ENCODE measurements at places on chromosomes 6 and 20.

GRCh38 chr6:167157863-167158262, at the start of gene GPR31:
Gene GPR31, minus strand, starts transcription at chr6:167157980. Its CDS starts 149 bp downstream, at chr6:167157831.
- no peak for DNase-seq

DNA sequence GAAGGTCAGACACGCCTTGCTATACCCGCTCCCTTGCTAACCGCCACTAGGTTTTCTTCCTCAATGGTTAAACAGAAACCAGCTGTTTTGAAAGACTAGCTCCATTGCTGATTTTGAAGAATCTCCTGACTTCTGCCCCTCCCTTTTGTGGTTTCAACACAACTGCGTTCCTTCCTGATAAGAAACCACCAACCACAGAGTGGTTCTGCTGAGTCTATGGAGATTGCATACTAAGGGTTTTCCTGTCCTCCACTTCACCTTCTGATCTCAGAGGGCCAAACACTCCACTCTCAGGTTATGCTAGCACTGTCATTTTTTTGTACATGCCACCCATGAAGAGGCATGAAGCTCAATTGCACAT, 207.9 kb downstream of the MYLK4 start:
- peak; percentile 85 for DNase-seq

DNA sequence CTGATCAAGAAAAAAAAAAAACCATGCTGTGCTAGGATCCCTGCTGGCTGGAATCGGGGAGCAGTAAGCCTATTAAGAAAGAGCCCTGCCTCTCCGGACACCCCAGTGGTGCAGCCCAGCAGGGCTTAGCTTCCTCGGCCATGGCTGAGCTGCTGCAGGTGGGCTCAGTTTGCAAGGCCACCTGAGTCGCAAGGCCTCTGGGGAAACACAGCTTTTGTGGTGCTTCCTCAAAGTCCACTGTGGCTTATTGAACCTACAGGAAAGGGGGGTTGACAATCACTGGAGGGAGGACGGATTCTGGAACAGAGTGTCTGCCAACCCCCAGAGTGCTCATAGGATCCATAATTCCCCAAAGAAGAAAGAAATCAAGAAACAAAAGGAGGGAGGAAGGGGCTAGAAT, 240.8 kb downstream of the SMOC2 start:
- no peak for DNase-seq

DNA sequence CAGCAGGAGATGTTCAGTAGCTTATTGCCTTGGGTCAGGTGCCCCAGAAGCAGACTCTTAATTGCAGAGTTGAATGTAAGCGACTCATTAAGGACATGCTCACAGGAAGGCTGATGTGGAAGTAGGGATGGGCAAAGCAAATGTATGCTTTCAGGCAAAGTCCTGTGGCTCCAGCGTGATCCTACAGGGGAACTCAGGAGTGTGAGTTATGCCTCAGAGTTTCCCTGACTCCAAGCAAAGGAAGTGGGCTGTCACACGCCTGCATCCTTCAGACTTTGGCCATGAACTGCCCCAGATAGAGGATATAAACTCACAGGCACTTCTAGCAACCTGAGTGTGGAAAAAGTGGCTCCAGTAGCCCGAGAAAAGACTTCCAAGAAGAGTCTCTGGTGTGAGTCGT, 64.9 kb upstream of the ZNF133 start:
- peak; percentile 38 for DNase-seq

DNA sequence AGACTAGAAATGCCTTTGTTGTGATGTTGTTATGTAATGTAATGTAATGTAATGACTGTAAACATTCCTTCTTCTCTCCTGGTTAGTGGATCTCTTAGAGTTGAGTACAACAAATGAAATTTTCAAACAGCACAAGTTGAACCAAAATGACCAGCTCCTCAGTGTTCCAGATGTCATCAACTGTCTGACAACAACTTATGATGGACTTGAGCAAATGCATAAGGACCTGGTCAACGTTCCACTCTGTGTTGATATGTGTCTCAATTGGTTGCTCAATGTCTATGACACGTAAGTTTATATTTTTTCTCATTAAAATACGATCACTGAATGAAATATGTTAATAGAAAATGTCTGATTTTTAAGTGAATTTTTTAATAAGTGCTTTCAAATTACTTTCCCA, 496.7 kb downstream of the UTRN start:
- DNase-seq = no peak

DNA sequence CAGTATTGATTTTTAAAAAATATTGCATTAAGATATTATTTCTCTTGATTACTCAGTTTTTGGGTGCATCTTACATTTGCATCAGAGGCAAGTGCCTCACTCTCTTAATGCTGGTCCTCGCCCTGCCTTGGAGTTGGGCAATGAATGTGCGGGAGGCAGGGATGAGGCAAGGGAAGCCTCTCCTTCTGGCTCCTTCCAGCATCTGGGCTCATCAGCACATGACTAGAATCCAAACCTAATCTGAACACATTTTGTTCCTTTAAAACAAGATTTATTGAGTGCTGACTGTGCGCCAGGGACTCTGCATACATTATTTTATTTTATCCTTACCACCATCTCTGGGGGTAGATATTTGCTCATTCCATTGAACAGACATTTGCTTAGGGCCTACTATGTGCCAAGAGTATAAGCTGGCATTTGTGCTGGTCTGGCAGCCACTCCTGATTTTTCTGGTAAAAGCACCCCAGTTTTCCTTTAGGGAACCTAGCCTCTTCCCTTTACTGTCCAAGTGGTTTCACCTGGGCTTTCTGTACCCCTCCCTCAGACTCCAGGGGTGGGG, 71.9 kb upstream of the ZNFX1 start:
- no peak for DNase-seq

- no peak for DNase-seq
Measured at GRCh38 chr20:2871661-2872458, 1.4 kb upstream of the PTPRA start.

GRCh38 chr6:14549304-14549770, 431.8 kb downstream of the CD83 start:
- DNase-seq = no peak

DNA sequence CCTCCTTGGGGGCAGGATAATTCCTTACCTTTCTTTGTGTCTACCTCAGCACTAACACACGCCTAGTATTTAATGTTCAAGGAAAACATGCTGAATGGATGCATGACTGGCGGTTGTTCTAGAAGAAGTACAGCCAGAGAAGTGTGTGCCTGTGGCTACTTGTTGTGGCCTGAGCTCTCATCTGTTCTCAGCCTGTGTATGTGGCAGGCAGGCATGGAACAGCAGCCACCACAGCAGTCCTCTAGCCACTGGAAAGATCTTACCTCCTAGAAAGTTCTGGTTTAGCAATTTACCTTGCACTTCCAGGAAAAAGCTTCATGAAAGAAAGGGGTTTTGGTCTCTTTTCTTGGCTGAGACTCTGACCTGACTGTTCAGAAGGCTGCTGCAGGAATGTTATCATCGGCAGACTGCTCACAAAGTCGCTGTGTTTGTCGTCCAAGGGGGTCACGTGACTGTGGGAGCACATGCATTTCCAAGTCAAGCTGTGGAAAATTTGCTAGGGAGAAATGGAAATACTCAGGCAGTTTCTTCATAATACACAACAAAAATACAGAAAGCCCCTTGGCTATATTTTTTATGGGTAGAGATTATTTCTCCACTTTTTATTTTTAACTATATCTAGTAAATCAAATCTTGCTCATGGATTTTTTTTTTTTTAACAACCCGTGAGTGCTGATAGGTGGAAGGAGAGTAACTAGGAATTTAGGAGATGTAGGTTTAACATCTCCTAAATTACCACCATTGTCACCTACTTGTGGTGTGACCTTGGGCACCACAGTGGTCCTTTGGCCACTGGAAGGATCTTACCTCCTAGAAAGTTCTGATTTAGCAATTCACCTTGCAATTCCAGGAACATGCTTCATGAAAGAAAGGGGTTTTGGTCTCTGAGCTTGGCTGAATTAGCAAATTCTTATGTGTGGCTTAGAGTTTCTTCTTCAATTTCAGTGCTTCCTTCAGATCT, 110.8 kb upstream of the GPR6 start:
- no peak for DNase-seq

- DNase-seq = no peak
Measured at GRCh38 chr6:138203315-138203714, 15.0 kb downstream of the PBOV1 start.

GRCh38 chr6:24257282-24257681, 100.6 kb downstream of the DCDC2 start:
- no peak for DNase-seq

DNA sequence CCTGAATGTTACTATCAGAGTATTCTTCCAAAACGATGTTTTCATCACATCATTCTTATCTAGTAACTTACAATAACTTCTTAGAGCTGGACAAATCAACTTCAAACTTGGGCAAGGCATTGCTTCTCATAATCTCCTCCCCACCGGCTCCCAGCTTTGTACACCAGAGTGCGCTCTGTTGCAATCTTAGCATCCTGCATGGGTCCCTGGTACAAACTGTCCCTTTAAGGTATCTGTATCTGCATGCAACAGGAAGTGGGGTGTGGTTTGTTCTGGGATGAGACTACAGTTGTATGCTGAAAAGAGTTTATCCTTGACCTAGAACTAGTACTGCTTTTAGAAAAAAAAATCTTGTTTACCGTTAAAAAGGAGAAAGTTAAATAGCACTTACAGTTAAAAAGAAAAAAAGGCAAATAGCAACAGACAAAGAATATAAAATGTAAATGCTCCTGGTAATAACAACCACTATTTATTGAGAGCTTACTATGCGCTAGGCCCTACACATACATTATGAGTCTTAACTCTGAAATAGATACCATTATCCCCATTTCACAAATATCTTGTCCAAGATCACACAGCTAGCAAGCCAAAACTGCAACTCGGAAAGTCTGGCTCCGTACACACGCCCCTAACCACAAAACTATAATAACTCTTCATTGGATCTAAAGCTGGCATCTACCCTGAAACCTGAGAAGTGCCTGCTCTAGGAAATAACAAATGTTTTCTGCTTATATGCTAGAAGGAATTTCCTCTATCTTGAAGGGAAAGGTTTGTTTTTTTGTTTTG, 9.8 kb upstream of the HECA start:
- peak; percentile 88 for DNase-seq

DNA sequence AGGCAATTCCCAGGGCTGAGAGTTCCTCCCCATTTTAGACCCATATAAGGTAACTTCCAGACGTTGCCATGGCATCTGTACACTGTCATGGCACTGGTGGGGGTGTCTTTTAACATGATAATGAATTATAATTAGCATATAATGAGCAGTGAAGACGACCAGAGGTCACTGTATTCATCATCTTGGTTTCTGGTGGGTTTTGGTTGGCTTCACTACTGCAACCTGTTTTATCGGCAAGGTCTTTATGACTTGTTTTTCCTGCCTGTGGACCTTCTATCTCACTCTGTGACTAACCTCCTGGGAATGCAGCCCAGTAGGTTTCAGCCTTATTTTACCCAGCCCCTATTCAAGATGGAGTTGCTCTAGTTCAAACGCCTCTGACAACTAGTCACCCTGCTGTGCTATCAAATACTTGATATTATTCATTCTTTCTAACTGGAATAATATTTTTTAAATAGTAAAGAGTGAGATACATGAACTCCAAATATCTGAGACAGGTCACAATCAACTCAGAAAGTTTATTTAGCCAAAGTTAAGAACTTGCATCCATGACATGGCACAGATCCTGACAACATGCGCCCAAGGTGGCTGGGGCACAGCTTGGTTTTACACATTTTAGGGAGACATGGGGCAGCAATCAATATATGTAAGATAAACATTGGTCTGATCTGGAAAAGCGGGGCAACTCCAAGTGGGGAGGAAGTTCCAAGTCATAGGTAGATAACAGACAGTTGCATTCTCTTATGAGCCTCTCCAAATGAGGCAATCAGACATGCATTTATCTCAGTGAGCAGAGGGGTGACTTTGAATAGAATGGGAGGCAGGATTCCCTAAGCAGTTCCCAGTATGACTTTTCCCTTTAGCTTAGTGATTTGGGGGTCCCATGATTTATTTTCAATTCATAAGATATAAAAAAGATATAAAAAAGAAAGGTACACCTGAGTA, 1.2 kb upstream of the UFL1 start:
- DNase-seq = peak; percentile 92

- DNase-seq = no peak
Measured at GRCh38 chr6:119162134-119162775, 83.8 kb upstream of the FAM184A start.

- peak; percentile 89 for DNase-seq
Measured at GRCh38 chr20:1761116-1761515, 103.5 kb upstream of the SIRPG start.

- DNase-seq = no peak
Measured at GRCh38 chr6:147381712-147382111, 126.8 kb upstream of the SAMD5 start.

DNA sequence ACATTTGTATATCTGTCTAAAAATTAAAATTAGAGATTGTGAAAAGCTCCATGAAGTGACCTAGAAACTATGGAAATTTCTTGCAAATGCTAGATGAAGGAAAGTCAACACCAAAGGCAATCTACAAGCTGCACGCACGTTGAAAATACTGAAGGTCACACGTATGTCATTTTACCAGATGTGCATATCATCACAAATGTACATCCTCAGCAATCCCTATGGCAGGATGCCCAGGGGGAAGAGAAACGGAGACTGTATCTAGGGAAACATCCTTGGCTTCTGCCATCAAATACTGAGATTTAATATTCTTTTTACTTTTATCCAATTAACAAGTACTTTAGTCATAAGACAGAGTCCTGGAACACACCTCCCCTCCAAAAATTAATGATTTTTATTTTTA, 672.0 kb downstream of the RNF144B start:
- DNase-seq = no peak

DNA sequence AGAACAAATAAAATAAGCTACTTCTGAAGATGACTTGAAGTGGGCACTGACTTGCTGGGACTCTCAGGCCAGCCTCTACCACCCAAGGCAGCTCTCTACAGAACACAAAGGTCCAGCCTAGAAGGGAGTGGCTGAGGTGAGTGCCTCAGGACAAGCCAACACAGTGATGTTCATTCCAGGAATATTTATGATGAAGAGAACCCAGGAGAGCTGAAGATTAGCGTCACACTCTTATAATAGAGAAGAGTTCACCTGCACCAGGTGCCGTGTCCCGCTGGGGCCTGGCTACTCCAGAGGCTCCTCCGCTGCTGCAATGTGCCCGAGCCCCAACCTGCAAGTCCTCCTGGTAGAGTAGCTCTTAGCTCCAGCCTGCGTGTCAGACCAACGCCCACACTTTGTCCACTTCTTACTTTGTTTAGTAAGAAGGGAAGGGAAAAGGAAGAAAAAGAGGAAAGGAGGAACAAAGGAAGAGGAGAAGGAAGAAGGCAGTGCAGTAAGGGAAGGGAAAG, 182.4 kb upstream of the QKI start:
- DNase-seq = no peak

DNA sequence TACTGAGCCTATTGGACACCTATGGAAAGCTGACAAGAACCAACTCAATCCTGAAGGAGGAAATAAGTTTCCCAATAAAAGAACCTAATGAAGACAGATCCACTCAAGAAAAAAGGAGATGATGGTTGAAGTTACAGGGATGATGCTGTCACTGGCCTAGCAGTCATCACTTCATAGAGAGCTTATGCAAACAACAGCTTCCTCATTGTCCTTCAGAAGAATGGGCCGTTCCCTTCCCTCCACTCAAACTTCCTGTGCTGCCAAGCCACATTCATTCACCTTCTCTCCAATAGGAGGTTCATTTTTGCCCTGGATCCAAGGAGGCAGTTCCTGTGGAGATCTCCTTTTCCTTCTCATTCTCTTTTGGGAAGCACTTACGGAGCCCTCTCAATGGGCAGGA, 13.8 kb upstream of the PM20D2 start:
- no peak for DNase-seq
